ENCODE measurements at places on chromosomes 12 and 14. TPM values are rescaled to one million over a fixed set of nuclear protein-coding genes. Genes with fewer than 3 reads are reported as not detected.

TMPRSS12 gene
- not detected for total RNA-seq

TMBIM4 gene
- total RNA-seq, result 161 TPM

FBRSL1 gene
- 20.2 TPM for total RNA-seq

GRCh38 chr12:92138626-92139025 lies 7.0 kb downstream of the BTG1 start:
- peak overlapping the region; percentile 97 for H3K4me3 ChIP-seq
- H3K4me1 ChIP-seq, result peaks cover 25% of the 10 kb centered on the region
- no peaks in the 10 kb centered on the region for H3K27me3 ChIP-seq
- no peak for DNase-seq

- H3K4me1 ChIP-seq, result no peaks in the 10 kb centered on the region
- H3K4me3 ChIP-seq, result no peak overlapping the region
- H3K36me3 ChIP-seq, result no peaks in the 10 kb centered on the region
- no peak overlapping the region for H3K27ac ChIP-seq
Measured at GRCh38 chr12:43425361-43425760, 126.6 kb downstream of the ADAMTS20 start.

- H3K4me3 ChIP-seq, result no peak overlapping the region
- no peaks in the 10 kb centered on the region for H3K27me3 ChIP-seq
- peaks cover 43% of the 10 kb centered on the region for H3K4me1 ChIP-seq
- no peaks in the 10 kb centered on the region for H3K36me3 ChIP-seq
- no peak for DNase-seq
Measured at GRCh38 chr14:59245809-59246295, 57.4 kb downstream of the DAAM1 start.

DNA sequence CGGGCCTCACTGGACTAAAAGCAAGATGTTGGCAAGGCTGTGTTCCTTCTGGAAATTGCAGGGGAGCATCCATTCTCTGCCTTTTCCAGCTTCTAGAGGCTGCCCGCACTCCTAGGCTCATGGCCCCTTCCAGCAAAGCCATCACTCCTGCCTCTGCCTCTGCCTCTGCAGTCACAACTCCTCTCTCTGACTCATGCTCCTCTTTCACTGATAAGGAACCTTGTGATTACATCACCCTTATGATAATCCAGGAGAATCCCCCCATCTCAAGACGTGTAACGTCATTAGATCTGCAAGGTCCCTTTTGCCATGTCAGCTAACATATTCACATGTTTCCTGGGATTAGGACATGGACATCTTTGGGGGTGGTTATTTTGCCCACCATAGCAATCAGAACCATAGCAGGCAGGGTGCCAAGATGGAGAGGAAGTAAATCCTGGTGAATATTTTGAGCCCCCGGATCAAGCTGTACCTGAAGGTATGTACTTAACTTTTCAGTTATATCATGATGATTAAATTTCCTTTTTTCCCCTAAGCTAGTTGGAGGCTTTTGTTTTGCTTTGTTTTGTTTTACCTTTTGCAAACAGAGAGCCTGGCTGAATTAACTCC lies 123.6 kb downstream of the SCARB1 start:
- H3K27ac ChIP-seq, result peak overlapping the region; percentile 35
- no peaks in the 10 kb centered on the region for H3K36me3 ChIP-seq
- DNase-seq, result no peak
- H3K27me3 ChIP-seq, result no peaks in the 10 kb centered on the region
- no peak overlapping the region for H3K4me3 ChIP-seq

DNA sequence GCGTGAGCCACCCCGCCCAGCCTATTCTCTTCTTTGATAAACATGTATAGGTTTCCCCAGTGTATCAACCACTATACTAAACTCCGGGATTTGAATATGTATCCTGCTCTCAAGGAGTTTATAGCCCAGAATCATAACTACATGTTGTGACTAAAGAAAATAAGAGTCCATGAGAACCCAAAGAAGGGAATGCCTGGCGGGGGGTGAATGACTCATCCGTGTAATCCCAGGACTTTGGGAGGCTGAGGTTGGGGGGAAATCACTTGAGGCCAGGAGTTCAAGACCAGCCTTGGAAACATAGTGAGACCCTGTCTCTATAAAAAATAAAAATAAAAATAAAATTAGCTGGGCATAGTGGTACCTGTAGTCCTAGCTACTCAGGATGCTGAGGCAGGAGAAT lies 57.2 kb downstream of the SIX6 start:
- H3K36me3 ChIP-seq, result no peaks in the 10 kb centered on the region
- H3K27ac ChIP-seq, result no peak overlapping the region
- no peak for DNase-seq
- no peaks in the 10 kb centered on the region for H3K27me3 ChIP-seq
- H3K4me3 ChIP-seq, result no peak overlapping the region

- DNase-seq, result no peak
- H3K4me1 ChIP-seq, result no peaks in the 10 kb centered on the region
- H3K4me3 ChIP-seq, result no peak overlapping the region
Measured at GRCh38 chr14:88218119-88218915, 104.8 kb downstream of the KCNK10 start.

DNA sequence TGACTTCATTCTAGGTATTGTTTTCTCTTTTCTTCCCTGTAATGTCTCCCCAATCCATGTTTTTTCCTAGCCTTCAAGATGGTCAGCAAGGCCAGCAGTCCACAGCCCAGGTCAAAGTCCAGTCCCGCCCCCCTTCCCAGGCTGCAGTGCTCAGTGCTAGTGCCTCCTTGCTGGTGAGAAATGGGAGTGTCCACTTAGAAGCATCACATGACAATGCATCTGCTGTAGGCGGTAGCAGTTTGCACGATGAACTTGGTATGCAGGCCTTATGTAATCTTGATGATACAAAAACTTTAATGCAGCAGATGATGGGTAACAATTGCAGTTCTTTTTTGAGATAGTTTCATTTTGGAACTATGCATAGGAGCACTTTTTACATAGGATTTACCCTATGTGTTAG lies 88.4 kb downstream of the PCNX1 start:
- H3K4me1 ChIP-seq, result no peaks in the 10 kb centered on the region
- peaks cover 5% of the 10 kb centered on the region for H3K36me3 ChIP-seq
- no peak overlapping the region for H3K27ac ChIP-seq
- no peak overlapping the region for H3K4me3 ChIP-seq
- H3K27me3 ChIP-seq, result no peaks in the 10 kb centered on the region

GRCh38 chr14:23095196-23096108 lies at the start of gene C14orf119:
TSS of gene C14orf119 (plus strand) at chr14:23095505. CDS start at chr14:23097659, 2,154 bp downstream.
- H3K4me3 ChIP-seq, result peak within 1 kb of the TSS; percentile 78
- peak within 1 kb of the TSS; percentile 94 for H3K27ac ChIP-seq
- H3K4me1 ChIP-seq, result peaks cover 33% of the 10 kb centered on the region
- H3K27me3 ChIP-seq, result no peaks in the 10 kb centered on the region
- H3K36me3 ChIP-seq, result peaks cover 33% of the 10 kb centered on the region

- no peak for DNase-seq
- no peaks in the 10 kb centered on the region for H3K27me3 ChIP-seq
- H3K4me1 ChIP-seq, result peaks cover 3% of the 10 kb centered on the region
- no peaks in the 10 kb centered on the region for H3K36me3 ChIP-seq
- no peak overlapping the region for H3K27ac ChIP-seq
Measured at GRCh38 chr12:89181271-89181920, 170.9 kb downstream of the DUSP6 start.

DNA sequence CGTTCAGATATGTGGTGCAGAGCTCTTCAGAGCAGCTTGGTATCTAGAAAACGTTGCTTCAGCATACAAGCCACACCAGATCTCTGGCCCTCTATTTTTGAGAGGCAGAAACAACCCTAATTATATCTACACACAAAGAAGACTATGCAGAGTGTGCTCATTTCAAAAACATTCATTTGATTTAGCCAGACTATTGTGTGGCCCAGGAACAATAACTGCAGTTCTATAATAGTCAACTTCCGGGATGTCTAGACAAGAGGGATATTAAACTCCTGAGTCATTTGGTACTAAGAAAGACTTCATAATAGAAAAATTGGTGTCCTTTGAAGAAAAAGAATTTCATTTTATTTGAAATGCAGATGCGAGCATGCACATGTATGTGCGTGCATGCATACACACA lies 153.8 kb downstream of the PELI2 start:
- H3K27ac ChIP-seq, result peak overlapping the region; percentile 77
- H3K36me3 ChIP-seq, result no peaks in the 10 kb centered on the region
- no peak overlapping the region for H3K4me3 ChIP-seq
- peaks cover 37% of the 10 kb centered on the region for H3K4me1 ChIP-seq
- no peaks in the 10 kb centered on the region for H3K27me3 ChIP-seq

DNA sequence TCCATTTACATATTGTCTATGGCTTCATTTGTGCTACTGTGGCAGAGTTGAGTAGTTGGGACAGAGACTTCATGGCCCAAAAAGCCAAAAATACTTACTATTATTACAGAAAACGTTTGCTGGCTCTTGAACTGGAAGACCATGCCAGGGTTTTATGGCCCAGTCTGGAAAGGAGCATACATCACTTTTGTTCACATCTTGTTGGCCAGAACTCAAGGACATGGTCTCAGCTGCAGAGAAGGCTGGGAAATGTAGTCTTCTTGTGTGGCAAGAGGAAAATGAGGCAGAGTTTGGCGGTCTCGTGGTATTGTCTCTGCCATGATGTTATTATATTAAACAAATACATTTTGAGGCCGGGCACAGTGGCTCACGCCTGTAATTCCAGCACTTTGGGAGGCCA lies 509.6 kb downstream of the MED13L start:
- no peaks in the 10 kb centered on the region for H3K4me1 ChIP-seq
- DNase-seq, result no peak
- H3K4me3 ChIP-seq, result no peak overlapping the region
- no peaks in the 10 kb centered on the region for H3K36me3 ChIP-seq

DNA sequence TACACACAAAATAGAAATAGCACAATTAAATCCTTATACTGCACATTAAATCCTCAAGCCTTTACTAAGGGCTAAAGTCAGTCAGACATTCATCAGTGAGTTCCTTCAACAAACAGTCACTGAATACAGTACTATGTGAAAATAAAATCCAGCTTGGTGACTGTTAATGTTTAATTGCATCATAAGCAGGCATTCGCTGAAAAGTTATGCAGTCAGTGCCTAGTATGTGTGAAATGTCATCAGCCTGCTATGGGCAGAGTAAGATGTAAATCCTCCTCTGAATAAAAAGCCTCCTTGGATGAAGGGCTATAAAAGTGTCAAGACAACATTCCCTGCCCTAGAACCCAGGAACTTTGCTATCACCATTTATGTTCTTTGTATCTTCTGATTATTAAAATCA lies 116.4 kb downstream of the PRICKLE1 start:
- DNase-seq, result no peak
- H3K27ac ChIP-seq, result no peak overlapping the region
- H3K36me3 ChIP-seq, result no peaks in the 10 kb centered on the region

DNA sequence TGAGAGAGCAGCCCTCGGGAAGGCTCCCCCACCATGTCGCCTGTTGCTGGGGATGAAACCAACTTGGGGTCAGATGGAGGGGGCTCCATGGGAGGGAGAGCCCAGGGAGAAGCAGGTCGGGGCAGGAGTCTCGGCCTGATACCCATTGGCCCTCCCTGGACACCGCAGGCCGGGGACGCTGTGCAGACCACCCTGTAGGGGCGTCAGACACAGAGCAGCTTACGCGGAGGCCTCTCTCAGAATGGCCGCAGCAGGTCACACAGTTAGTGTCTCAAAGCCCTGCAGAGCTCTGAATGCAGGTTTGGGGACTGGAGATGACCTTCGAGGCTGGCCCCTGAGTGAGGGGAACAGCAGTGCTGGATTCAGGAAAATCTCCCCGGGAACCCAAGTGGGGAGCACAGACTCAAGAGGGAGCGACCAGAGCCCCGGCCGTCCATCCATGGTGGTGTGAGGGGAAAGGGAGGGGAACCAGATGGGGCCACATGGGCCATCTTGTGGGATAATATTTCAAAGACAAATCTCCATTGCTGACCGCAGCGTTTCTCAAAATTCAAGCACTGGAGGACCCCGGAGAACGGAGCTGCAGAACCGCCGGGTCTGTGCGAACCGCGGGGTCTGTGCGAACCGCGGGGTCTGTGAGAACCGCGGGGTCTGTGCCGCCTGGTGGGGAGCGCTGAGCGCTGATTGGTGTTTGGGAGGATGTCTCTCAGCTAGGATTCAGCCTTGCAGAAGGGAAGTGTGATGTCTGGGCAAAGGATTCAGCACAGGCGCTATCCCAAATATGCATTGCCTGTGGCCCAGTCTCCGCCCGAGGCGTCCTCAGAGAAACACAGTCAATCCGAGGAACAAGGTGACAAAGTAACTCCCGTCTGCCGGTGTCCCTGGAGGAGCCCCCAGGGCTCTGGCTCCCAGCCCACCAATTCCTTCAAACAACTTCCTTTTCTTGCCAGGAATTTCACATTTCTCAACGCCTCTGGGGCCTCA lies 324.4 kb upstream of the RTL1 start:
- no peaks in the 10 kb centered on the region for H3K36me3 ChIP-seq
- no peak overlapping the region for H3K4me3 ChIP-seq
- no peak for DNase-seq
- H3K27me3 ChIP-seq, result no peaks in the 10 kb centered on the region

DNA sequence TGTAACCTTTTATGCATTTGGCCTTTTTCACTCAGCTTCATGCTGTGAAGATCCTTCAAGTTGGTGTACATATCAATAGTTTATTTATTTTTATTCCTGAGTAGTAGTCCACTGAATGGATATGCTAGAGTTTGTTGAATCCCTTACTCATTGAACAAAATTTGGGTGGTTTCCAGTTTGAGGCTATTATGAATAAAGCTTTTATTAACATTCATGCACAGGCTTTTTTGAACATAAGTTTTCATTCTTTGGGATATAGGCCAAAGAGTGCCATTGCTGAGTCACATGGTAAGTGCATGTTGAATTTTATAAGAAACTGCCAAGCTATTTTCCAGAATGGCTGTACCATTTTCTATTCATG lies 59.5 kb upstream of the CAPRIN2 start:
- no peaks in the 10 kb centered on the region for H3K36me3 ChIP-seq
- no peak for DNase-seq
- no peak overlapping the region for H3K4me3 ChIP-seq
- no peaks in the 10 kb centered on the region for H3K27me3 ChIP-seq
- no peak overlapping the region for H3K27ac ChIP-seq
